ENCODE measurements at places on chromosomes 2 and 18.
A peak's percentile ranks its signal among the peaks of the same experiment; 100 is the strongest.

DNA sequence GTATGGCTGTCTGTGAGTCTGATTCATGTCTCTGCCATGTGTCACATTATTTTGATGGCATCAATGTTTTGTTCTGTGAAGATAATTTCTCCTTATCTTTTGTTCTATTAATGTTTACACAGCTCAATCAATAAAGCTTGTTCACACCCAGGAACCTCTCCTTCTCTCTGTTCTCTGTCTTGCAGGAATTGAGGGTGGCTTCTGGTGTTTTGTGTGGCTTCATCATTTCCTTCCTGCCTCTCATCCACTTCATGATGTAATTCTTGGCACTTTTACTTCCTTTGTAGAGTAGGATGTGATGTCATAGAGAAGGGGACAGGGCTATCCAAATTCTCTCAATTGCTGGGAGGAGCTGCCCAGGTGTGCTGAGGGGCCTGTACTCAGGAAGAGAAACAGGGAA, 27.2 kb downstream of the ASXL3 start:
- DNase-seq: no peak

GRCh38 chr2:153519257-153519875, 40.8 kb upstream of the RPRM start:
- DNase-seq: no peak

DNA sequence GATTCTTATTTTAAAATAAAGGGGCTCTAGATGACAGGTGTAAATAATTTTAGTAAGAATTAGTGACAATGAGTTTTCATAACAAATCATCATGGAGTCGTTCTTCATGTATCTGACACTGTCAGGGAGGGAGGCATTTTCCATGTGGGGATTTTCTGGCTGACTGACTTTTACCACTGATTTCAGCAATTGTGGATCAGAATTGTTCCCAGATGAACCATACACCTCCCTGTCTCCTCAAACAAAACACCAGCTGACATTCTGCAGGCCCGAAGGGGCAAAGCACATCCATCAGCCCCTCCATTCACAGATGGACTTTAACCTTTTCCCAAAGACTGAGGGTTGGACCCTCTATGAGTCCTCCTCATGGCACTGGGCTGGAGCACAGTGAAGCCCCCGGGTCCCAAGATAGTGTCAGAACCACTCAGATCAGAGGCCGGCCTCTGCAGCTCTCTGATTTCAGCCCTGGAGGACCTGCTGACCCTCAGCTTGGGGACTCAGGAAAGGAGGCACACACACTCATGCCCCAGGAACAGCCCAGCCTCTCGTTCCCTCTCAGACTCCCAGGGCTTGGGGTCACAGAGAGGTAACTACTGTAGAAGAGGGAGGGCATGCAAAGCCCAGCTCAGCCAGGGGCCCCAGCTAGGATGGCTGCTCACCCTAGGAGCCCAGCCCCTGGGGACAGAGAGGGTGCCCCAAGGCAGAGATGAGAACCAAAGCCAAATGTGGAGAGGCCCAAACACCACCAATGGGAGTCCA, 43.2 kb upstream of the LOXHD1 start:
- DNase-seq: no peak

GRCh38 chr2:64823794-64824193, 165.4 kb upstream of the SLC1A4 start:
- DNase-seq: no peak

GRCh38 chr2:9422321-9423099, 818 bp downstream of the ITGB1BP1 start:
- DNase-seq: peak; percentile 16

GRCh38 chr2:121710470-121711170, 26.1 kb downstream of the NIFK start:
- DNase-seq: no peak

DNA sequence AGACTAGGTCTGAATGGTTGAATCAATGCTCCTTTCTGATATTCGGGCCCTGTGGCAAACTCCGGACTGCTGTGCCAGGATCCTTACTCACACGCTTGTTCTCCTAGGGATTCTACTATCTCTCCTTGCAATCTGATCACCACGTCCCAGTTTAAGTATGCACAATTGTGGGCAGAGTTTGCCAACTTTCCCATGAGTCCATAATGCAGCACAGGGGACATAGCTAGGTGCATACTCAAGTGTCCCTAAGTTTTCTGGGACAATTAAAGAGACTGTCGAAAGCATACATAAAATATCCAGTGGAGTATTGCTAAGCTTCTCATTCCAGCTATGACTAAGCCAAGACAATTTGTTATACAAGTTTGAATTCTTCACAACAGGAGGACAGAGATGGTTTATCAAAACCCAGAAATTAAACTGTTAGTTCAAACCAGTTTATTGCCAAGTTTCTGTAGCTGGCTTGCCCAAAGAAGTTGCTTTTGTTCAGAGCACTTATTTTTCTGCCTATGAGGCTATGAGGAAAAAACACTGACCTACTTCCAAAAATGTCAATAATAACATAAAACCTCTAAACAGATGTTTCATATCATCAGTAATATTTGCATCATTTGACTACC, 136.1 kb downstream of the EXOC6B start:
- no peak for DNase-seq

DNA sequence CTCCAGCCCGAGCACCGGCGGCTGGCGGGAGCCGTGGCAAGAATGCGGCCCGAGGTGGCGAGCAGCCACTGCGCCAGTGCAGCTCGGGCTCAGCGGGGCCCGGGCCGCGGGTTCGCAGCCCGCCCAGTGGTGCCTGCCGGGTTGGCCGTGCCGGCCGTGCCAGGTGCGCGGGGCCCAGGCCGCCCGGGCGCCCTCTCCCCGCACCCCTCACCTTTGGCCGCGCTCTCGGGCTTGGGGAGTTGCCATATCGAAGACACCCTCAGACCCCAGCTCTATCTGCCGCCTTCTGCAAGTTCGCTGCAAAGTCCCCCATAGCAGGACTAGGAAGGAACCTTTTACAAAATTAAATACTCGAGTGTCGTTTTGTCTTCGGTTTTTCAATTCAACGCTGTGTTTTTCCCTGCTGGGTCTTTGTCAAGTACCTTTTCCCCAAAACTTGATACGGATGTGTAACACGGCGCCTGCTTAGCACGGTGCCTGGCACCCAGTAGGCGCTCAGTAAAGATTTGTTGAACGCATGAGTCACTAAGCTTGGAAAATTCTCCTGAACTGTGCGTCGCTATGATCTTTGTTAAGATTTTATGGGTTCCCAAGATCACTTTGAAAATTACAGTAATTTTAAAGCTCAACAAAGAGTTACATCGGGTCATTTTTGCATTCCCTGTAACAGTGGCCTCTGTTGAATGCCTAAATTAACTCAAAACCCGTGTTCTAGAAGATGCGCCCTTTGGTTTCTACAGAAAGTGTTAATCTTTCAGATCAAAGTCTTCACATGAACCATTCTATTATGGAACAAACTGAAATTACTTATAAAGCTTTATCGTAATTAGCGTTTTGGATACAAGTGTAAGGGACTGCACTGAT, 750 bp downstream of the STRADB start:
- no peak for DNase-seq
